ENCODE measurements at places on chromosomes 1 and 21. TPM values are rescaled to one million over a fixed set of nuclear protein-coding genes. Genes with fewer than 3 reads are reported as not detected.

DNA sequence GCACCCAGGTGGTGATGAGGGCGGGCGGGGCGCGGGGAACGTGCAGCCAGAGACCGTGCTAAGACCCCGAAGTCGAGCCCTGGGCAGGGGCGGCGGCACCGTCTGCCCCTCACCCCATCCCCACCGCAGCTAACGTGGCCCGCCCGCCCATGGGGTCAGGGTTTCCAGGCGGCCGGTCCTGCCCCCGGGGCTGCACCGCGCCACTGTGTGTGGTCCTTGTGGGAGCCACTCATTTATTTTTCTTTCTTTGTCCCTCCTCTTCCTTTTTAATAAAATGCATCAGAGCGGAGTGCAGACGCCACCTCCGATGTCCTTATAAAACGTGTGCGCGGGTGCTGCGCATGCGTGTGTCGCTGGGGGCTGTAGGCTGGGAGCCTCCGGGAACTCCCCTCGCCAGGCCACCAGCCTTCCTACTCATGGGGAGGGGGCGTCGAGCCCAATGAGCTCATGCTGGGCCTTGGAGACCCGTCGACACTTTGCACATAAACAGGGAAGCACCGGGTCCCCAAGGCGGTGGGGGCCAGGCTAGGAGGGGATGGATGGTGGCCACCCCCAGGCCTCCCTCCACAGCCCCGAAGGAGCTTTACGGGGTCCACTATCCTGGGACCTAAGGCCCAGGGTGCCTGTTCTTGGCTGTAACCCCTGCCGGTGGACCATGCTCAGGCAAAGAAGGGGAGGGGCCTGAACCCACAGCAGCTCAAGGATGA is 59.9 kb downstream of the WNT9A start:
- no peak for DNase-seq

GRCh38 chr1:195766709-195767108 is 841.5 kb downstream of the KCNT2 start:
- peak; percentile 34 for DNase-seq

- DNase-seq, result no peak
Measured at GRCh38 chr1:1247341-1247913, 905 bp upstream of the C1QTNF12 start.

DNA sequence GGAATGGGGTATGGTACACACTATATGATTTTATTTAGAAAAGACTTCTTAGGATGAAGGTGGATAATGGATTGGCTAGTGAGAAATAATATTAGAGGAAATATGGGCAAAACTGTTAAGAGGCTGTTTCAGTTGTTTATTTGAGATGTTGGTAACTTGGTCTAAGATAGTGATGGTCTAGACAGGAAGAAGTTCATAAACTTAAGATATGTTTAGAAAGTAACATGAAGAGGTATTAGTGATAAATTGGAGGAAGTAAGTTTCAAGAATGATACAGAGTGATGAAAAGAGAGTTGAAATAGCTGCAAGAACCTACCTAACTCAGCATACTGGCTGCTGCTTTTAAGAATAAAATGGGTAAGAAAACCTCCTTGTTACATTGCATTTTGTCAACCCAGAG is 9.2 kb upstream of the PTPRC start:
- DNase-seq, result no peak

DNA sequence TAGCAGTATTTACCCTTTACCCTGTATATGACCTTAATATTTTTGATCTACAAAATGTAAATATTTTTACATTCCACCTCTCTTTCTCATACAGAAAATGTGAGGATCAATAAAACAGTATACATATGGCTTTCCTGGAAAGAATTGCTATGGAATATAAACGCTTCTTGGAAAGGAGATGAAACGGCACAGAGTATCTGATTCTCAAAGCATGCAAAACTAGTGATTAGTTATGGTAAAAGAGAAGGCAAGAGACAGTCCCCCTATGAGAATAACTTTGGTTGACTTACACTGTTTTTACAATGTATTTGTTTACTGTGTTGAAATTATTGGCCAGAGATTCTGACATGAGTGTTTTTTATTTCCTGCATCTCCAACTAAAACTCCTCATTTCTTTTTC is 204.6 kb upstream of the C21orf91 start:
- no peak for DNase-seq

DNA sequence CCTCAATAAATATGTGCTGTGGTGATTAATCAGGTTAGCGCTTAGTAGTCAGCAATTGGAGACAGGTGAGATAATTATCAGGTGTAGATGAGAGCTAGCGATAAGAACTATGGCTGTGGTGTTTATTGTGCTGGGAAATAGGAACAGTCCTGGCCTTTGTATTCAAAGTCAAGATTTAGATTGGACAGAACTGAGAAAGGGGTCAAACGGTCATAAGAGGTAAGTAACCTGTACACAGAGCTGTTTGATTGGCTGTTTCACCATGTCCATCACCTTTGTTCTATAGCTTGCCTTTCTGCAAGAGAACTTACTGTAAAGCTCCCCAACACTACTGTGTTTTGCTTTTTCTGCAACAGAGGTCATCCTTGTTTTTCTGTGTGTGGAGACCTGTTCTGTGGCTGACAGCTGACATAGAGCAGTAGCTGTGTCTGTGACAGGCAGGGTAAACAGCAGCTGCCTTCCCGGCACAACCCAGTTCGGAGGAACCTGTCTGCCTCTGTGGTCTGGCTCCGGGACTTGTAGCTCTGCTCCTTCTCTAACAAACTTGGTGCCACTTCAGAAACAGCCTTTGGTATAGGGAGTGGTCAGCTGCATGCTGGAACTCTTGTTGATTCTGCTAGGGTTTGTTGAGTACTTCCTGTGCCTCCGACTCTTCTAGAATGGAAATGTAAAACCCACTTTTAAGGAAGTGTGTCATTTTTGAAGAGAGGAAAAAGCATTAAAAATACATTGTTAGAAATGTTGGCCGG is 21.1 kb upstream of the CDC42 start:
- no peak for DNase-seq

DNA sequence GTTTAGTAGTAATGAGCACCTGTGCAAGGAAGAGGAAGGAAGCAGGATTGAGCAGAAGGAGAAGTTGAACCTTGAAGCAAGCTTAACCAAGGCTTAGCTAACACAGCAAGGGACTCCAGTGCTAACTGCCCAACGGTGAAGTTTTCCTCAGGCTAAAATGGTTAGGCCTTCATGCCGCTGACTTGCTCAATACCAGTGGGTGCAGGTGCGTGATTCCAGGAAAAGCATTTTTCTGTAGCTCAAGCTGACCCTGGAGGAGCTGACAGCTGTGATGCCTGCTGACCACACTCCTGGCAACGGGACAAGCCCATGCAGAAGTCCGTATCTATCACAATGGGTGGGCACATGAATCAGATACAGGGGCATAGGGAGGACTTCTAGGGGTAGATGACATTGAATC is 76.5 kb upstream of the FGGY start:
- no peak for DNase-seq

GRCh38 chr1:207844371-207844770 is 66.6 kb downstream of the CD34 start:
- DNase-seq, result no peak

CNIH4 gene
- total RNA-seq, result 61.1 TPM
